MV-4-11 (cell line): ENCODE measurements at places on chromosomes 2 and 18.

GRCh38 chr2:8500124-8501054 lies 181.5 kb upstream of the ID2 start:
- DNase-seq: no peak

- DNase-seq: no peak
Observed at GRCh38 chr18:37666451-37666850, 100.9 kb upstream of the CELF4 start.

DNA sequence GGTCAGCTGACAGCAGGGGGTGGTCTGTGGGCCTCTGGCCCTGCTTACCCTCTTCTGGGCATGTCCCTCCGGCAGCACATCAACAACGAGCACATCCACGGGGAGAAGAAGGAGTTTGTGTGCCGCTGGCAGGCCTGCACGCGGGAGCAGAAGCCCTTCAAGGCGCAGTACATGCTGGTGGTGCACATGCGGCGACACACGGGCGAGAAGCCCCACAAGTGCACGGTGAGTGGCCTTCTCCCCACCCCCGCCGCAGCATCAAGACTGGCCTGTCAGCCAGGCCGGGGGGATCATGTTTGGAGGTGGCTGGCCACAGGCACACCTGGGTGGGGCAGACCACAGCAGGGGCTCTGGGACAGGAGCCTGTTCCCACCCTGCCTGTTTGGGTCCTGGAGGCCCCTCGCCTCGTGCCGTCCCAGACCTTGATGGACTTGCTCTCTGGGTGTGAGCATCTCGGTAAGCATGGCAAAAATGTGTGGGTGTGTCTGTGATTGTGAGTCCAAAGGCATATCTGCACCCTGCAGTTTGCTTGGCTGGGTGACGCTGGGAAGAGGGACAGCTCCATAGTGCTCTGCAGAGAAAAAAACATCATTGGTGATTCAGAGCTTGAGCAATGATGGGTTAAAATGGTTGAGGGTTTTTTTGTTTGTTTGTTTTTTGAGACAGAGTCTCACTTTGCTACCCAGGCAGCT lies 242.8 kb downstream of the GLI2 start:
- DNase-seq: no peak

GRCh38 chr18:50861617-50862016 lies 17.3 kb upstream of the ME2 start:
- no peak for DNase-seq

- DNase-seq: peak; percentile 88
Observed at GRCh38 chr18:55830544-55830943, 242.6 kb upstream of the TCF4 start.

GRCh38 chr2:47249157-47249900 lies 94.2 kb upstream of the STPG4 start:
- DNase-seq: no peak

DNA sequence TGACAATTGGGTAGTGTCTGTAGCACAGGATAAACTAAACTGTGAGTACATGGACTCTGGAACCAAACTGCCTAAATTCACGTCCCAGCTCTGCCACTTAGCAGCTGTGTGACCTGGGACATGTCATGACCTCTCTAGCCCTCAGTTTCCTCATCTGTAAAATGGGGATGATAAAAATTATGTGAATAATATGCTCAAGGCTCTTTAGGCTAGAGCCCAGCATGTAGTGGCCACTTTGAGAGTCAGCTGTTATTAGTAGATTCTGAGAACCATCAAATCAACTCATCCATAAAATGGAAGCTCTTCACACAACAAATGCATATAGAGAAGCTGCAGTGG lies 87.7 kb downstream of the INPP5D start:
- DNase-seq: no peak

DNA sequence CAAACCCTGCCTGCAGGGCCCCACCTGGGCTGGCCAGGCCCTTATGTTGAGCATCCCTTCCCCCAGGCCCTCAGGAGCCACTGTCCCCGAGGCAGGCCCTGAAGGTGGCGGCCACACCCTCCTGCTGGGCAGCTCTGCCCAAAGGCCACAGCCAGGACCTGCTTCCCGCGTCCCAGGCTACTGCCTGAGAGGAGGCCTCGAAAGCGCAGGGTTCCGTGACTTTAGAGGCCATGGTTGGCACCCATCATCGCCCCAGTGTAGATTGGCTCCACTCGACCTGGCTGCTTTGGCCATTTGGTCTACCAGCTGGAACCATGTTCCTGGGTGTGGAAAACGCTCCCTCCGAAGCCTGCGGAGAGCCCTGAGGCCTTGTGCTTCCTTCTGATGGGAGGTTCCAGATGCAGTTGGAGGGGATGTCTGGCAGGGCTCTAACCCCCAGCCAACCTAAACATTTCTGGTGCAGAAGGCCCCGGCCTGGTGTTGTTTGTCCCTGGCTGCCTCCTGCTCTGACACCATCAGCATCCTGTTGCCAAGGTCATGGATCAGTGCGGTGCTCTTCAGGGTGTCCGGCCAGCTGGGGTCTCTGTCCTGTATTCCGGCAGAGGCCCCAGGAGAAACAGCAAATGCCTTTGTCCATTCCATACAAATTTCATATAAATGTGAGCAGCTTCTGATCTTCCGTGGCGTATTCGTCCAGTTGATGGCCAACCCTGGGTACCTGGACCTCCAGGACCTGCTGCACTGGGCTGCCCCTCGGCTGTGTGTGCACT lies 14.7 kb downstream of the CAPN10 start:
- DNase-seq: no peak

GRCh38 chr18:41466436-41467160 lies 488.4 kb upstream of the PIK3C3 start:
- DNase-seq: no peak

DNA sequence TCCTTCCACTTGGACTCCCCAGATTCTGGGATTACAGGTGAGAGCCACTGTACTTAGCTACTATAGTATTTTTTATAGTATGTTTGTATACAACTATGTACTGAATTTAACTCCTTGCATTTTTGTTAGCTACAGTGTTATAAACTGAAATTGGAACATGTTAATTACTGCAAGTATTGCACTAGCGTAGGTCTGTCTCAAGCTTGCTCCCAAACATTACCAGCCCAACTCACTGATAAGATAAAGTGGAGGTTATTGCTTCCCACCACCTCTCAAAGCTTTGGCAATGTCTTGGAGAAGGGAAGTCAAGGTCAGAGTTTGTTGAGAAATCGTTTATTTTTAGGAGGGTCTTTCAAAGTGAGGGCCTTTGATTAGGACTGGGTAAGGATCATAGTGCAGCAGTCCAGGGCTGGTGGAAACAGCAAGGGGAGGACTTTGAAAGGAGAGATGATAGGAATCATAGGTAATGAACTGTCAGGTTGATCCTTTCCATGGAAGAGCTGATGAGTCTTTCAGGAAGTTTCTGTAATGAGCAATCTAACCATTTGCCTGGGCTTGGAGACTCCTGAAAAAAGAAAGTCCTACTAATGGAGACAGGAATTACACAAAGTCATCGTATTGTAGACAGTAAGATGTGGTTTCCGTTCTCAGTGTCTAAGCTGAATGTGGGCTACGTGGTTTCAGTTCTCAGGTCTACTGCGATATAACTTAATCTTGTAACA lies 257.1 kb downstream of the MYO3B start:
- peak; percentile 24 for DNase-seq

DNA sequence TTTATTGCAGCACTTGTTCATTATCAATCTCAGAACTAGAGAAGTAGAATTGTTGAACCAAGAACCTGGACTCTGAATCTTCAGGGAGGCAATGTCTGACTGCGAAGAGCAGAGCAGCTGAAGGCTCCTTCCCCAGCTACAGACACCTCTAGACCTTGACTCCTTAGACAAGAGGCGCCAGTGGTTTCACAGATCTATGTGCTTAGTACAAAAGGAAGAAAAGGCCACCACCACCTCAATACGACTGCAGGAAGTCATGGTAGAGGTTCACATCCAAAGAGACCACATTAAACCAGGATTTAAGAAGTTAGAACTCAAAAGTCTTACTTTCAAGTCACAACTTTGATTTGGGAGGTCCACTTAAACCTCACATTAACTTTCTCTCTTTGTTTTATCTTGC lies 158.1 kb upstream of the VRK2 start:
- DNase-seq: no peak

GRCh38 chr2:228902176-228902575 lies 368.9 kb downstream of the PID1 start:
- no peak for DNase-seq

- no peak for DNase-seq
Observed at GRCh38 chr2:173050684-173051083, 25.0 kb upstream of the MAP3K20 start.

GRCh38 chr18:65082907-65083306 lies 667.9 kb upstream of the CDH7 start:
- DNase-seq: no peak

DNA sequence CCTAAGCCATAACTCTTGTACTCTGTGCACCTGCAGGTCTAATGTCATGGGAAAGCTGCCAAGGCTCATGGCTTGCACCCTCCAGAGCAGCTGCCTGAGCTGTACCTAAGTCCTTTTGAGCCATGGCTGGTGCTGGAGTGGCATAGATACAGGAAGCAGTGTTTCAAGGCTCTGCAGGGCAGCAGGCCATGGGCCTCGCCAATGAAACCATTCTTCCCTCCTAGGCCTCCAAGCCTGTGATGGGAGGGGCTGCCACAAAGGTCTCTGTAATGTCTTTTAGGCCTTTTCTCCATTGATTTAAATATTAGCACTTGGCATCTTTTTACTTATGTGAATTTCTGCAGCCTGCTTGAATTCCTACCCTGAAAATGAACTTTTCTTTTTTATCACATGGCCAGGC lies 108.5 kb downstream of the PTH2R start:
- no peak for DNase-seq

- no peak for DNase-seq
Observed at GRCh38 chr2:129717560-129718130, 261.8 kb upstream of the RAB6C start.

- DNase-seq: no peak
Observed at GRCh38 chr2:145114726-145115125, 594.8 kb upstream of the ZEB2 start.

DNA sequence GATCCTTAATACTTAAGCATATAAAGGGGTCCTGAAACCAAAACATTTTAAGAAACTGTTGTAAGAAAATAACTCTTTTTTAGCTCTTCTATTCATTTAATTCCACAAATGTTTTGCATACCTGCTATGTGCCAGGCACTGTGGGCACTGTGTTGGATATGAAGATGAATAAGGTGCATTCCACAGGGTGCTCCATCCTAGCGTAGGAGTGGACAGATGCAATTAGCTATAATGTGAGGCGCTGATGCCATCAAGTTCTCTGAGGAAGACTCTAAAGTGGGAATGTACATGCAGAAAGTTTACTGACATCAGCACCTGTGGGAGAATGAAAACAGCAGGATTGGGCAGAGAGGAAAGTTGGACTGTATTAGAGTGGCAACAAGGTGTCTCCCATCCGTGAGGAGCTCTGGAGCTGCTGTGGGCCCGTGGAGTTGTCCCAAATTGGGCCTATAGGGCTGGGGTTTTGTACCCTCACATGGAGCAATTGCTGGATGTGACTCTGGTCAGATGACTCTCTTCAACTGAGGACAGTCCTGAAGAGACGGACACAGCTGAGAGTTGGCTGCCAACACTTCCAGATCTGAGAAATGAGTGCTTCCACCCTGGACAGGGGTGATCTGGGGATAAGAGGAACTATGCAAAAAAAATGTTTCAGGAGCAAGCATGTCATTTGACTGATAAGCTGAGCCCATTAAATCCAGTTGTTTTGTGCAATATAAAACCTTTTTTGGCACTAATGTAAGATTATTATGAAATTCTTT lies 22.3 kb downstream of the CD8A start:
- no peak for DNase-seq

GRCh38 chr2:72570413-72570812 lies 255.4 kb downstream of the EXOC6B start:
- no peak for DNase-seq

DNA sequence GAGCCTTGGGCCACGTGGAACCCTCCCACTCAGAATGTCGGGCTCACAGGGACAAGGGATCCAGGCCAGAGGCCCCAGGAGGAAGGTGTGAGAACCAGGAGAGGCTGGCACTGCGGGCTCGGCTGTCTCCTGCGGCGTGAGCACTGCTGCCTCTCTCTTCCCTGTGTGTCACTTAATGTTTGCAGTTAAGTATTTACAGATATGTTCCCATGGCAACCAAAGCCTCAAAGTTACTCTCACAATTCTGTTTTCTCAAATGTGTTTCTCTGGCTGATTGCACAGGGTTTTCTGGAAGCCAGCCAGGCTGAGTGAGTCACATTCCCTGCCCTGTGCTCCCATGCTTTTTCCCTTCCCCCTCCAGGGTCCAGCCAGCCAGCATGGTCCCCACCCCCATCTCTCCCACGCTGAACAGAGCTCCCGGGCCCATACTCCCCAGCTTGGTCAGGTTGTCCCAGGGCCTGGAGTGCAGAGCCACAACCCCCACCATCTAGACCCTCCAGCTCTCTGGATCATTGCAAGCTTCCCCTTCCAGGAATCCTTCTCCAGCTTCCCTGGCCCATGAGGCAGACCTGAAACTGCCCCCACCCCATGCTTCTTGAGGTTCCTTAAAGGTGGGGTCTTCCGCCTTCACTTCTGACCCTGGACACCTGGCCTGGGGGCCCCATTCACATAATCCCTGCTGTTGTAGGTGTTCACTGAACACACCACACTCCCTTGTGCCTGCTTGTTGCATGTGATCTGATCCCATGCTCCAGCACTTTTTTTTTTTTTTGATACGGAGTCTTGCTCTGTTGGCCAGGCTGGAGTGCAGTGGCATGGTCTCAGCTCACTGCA lies 265.9 kb downstream of the CELF4 start:
- DNase-seq: peak; percentile 92

- DNase-seq: no peak
Observed at GRCh38 chr18:39340418-39340817, 1774.8 kb upstream of the CELF4 start.

GRCh38 chr18:78330766-78331165 lies 648.9 kb upstream of the SALL3 start:
- DNase-seq: no peak

GRCh38 chr18:48742706-48743475 lies 204.1 kb downstream of the CTIF start:
- peak; percentile 61 for DNase-seq

- no peak for DNase-seq
Observed at GRCh38 chr18:48767090-48767690, 183.6 kb downstream of the SMAD7 start.

- no peak for DNase-seq
Observed at GRCh38 chr2:37576831-37577230, 94.6 kb downstream of the CDC42EP3 start.

- DNase-seq: no peak
Observed at GRCh38 chr2:167114018-167114417, 225.7 kb downstream of the XIRP2 start.

GRCh38 chr2:103232865-103233264 lies 471.0 kb downstream of the TMEM182 start:
- DNase-seq: no peak

DNA sequence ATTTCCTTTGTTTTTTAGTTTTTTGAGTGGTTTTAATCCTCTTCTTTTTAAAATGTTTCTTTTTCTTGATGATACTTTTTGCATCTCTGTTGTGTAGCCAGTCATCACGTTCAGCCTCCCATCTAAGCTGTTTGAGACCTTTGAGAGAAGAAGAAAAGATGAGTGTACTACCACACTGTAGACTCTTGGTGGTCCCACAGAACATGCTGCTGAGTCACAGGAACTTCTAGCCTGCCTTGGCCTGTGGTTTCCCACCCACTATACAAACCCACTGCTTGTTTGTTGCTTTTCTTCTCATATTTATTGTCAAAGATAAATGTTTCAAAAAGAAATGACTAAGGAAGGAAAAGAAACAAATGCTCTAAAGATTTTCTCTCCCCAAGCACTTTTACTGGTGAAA lies 5.5 kb downstream of the CEBPZOS start:
- peak; percentile 44 for DNase-seq
